ENCODE measurements at places on chromosomes 7 and 10.
A peak's percentile ranks its signal among the peaks of the same experiment; 100 is the strongest.

GRCh38 chr10:6164271-6165095, 38.2 kb upstream of the PFKFB3 start:
- DNase-seq: no peak

- peak; percentile 65 for DNase-seq
Observed at GRCh38 chr7:144508702-144509101, 105.2 kb upstream of the NOBOX start.

- no peak for DNase-seq
Observed at GRCh38 chr7:142375710-142376313, 118.0 kb upstream of the PRSS58 start.

DNA sequence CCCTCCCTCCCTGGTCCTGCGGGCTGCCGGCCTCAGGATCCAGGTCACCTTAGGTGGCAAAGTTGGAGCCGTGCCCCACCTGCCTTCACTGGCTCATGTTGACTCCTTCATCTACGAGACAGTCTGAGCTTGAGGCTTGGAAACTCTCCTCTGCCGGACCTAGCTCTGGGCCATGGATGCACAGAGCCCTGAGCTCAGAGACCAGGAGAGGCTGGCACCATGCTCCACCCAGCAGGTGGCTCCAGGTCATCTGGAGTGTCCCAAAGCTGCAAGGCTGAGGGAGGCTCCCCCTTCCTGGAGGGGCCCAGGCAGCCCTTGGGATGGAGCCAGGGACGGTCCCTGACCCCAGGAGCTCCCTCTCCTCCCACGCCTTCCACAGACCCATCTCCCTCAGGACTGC, 81.3 kb downstream of the PDGFA start:
- DNase-seq: no peak

- DNase-seq: no peak
Observed at GRCh38 chr10:112446055-112446854, 459 bp downstream of the ZDHHC6 start.

DNA sequence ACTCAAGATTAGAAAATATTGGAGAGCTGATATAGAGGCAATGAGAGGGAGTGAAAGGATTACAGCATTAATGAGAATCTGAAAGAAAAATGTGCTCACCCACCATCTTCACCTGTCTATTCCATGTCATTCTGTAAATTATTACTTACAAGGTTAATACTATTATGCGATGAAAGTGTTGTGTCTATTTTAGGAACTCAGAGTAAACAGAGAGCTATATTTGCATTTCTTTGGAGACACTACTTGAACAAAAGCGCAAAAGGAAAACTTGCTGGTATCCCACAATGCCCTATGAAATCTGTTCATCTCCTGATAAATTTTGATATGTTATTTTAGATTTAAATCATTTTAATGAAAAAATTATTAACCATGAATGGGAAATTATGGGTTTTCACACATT, 196.1 kb downstream of the ZEB1 start:
- DNase-seq: no peak

DNA sequence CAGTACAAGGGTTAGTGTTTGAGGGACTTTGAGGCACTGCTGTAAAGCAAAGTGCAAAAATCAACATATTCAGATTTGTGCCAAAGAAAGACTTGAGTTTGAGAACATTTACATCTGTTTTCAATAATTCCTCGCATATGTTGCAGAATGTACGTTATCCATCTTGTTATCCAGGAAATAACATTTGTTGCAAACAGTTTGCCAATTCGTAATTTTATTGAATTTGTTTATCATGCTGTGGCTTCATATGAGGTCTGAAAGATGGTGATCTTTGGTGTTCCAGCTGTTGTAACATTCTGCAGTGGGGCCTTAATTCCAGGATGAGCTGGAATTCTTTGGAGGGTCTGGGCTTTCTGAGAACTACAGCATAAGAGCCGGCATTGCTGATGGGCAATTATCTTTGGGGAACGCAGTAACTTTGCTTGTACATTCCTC, 396.2 kb downstream of the LRMDA start:
- no peak for DNase-seq

- no peak for DNase-seq
Observed at GRCh38 chr7:47785923-47786556, 162.2 kb downstream of the PKD1L1 start.

GRCh38 chr10:543862-544822, 145.3 kb downstream of the DIP2C start:
- DNase-seq: no peak

DNA sequence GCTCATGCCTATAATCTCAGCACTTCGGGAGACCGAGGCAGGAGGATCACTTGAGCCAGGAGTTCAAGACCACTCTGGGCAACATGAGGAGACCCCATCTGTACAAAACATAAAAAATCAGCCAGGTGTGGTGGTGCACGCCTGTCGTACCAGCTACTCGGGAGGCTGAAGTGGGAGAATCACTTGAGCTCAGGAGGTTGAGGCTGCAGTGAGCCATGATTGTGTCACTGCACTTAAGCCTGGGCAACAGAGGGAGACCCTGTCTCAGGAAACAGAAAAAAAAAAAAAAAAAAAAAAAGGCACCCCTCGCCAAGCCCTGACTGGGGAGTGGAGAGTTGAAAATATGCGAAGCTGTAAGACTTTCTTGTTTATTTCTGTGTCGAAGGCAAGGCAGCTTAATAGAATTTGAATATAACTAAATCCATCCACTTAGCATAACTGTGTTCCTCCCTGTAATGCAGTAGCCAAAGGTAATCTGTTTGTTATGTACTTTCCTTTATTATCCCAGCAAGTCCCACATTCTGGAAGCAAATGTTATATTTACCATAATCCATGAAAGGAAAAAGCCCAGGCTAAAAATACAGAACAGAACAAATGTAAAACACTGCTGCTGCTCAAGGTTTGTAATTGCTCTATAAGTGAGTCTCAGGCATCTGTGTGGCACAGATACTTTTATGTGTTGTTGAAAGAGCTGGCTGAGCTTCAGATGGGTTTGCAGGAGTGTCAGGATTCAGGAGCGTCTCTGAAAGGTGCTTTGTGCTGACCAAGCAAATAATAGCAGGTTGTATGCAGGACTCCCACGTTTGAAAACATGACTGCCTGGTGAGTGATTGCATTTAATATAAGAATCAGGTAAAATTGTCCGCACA, 127.2 kb downstream of the CELF2 start:
- no peak for DNase-seq

DNA sequence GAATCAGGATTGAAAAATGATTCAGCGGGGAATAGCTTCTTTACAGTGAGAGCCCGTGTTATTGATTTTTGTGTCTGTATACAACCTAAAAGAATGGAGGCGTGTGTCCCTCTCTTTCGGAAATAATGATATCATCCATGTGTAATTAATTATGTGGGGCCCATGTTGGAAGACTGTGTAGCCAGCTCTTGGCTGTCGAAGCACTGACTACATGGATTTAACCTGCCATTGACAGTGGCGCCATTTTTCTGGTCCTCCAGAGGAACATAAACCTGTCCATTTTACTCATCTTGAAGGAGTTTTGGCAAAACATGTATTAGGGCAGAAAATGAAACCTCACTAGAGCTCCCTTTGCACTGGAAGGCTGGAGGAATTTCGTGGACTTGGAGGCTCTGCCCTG, 119.6 kb downstream of the ITIH5 start:
- no peak for DNase-seq

DNA sequence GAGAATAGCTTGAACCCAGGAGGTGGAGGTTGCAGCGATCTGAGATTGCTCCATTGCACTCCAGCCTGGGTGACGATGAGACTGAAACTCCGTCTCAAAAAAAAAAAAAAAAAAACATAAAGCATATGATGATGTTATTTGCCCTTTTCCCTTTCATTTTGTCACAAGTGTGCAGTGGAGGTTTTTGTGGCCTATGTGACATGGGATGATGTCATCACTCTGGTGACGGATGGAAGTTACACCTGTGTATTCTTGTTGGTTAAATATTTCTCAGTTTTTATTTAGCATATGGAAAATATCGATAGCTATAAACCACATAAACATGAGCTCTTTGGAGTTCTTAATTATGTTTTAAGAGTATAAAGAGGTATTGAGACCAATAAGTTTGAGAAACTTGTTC, 71.8 kb upstream of the EMX2 start:
- DNase-seq: no peak

- no peak for DNase-seq
Observed at GRCh38 chr7:103025341-103025740, 49.3 kb downstream of the FBXL13 start.

- DNase-seq: no peak
Observed at GRCh38 chr10:33715303-33715975, 381.0 kb upstream of the NRP1 start.

DNA sequence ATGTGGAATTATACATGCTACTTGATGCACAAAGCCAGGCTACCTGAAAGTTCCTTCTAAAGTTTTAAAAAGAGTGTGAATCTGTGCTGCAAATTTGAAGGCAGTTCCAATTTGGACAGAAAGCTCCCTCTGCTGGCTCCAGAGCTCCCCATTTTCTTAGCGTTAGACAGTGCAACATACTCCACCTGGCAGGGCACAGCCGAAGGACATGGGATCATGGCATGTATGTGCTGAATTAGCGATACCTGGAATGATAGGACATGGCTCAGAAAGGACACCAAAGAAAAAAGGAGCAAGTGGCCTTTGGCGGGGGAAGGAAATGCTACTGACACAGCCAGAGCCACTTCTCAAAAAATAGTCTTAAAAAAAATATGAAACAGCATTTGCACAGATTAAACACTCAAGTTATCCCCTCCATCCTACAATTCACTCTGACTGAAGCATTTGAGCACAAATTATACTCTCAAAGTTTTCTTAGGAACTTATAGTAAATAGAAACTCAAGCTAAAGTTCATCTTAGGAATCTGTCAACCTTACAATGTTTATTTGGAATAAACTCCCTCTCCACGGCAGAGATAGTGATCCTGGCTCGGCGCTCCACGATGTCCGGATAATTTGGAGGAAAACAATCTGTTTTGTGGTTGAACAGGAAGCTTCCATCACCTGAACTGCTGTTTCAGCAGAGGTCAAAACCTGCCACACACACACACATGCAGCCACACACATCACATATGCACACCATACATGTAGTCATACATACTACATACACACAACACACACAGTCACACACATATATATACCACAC, 80.0 kb downstream of the C7orf25 start:
- DNase-seq: peak; percentile 52

DNA sequence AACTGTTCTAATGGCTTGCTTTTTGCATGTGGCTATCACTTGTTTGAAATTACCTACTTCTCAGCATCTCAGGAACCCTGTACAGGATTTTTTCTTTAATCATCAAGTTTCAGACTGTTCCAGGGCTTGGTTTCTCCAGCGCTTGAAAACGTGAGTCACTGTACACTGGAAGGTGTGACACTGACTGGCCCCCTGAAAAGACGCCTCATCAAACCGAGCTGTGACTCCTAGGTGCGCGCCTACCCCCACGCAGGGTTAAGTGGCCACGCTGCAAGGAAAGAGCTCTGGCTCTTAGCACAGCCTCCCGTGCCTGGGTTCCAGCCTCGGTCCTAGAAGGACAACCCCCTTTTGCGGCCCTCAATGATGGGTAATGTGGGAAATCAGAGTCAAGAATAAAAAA, 81.0 kb downstream of the EBF3 start:
- DNase-seq: no peak

GRCh38 chr10:86872757-86873156, 84.7 kb downstream of the MMRN2 start:
- DNase-seq: no peak

DNA sequence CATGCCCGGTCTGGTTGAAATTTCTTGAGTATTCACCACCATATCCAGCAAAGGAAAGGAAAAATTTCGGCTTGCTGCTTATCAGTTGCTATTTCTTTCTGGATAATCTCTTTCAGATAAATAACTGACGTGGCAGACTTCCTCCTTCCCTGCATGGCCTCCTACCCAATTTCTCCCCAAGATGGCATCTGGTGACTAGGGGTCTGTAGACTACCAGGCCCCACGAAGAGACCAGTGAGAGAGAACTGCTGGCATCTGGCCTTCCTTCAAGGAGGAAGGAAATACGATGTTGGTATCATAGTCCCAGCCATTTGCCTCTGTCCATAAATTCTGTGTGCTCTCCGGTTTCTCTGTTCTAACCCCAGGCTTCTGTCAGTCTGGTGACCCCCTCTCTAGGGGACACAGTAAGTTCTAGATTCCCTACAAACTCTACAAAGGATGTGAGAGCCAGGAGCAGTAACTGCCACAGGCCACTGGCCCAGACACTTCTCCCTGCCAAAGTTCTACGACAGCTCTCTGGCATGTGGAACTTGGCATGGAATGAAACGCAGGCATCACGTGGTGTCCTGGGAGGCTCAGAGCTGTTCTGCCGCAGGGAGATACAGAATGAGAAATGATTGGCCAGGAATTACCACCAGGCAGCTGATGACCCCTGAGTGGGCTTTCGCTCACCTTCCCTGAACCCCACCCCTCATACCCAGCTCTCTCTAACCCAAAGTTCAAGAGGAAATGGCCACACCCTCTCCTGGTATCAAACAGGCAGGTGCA, 30.0 kb upstream of the MSRB2 start:
- peak; percentile 93 for DNase-seq

DNA sequence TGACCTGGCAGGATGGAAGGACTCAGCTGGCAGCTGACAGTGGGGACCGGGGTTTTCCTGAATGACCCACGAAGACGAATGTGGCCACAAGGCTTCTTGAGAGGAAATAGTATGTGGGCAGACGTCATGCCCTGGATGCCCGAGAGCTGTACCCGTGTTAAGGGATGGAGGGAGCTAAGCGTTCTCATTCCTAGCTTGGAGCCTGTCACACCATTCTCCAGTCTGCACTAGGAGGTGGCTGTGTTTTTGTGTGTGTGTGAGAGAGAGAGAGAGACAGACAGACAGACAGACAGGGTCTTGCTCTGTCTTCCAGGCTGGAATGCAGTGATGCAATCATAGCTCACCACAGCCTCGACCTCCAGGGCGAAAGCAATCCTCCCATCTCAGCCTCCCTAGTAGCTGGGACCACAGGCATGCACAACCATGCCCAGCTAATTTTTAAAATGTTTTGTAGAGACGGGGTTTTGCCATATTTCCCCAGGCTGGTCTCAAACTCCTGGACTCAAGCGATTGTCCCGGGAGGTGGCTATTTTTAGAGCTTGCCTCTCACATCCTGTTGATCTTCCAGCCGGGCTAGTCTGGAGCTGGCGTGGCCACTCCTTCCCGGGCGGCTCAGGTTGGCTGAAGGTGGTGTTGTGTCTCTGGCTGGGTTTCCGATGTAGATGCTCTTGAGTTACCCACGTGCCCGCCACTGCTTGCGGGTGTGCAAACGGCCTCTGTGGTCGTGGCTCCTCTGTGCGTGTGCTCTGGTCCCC, 2.1 kb downstream of the AMZ1 start:
- no peak for DNase-seq

DNA sequence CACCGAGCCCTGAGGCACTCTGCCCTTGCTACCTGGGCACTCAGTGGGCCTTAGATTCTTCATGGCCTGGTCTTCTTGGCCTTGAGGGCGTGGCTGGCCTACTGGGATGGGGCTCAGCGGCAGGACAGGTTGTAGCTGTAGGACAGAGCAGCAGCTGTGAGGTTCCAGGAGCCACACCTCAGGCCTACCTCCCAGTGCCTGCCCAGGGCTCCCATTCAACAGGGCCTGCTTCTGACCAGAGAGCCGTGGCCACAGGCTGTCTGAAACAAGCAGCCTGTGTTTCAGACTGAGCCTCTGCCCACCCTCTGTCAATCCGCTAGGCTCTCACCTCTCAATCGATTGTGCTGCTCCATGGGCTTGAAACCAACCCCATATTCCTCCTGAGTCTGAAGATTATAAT, 928.0 kb upstream of the ZNF722 start:
- DNase-seq: no peak

Measured in putamen (tissue), 1 donor.